Motor neuron (in vitro differentiated cells): ENCODE measurements at places on chromosomes 3 and 15.

DNA sequence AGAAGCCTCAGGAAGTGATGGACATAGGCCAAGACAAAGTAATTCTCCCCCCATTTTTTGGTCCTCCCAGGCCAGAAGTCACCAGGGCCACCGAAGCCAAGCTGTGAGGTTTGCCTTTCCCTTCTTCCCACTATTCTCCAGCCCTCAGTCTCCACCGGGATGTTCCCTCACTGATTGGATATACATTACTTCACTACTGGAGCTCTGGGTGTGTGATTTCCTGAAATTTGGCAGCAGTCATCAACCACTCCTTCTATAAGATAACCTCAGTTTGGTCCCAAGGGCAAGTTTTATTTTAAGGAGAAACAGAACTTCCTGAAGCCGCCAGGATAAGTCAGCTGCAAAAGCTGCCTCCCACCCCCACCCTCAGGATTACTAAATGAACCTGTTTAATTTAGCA lies 11.3 kb downstream of the SLCO2A1 start:
- peak; percentile 61 for ATAC-seq

DNA sequence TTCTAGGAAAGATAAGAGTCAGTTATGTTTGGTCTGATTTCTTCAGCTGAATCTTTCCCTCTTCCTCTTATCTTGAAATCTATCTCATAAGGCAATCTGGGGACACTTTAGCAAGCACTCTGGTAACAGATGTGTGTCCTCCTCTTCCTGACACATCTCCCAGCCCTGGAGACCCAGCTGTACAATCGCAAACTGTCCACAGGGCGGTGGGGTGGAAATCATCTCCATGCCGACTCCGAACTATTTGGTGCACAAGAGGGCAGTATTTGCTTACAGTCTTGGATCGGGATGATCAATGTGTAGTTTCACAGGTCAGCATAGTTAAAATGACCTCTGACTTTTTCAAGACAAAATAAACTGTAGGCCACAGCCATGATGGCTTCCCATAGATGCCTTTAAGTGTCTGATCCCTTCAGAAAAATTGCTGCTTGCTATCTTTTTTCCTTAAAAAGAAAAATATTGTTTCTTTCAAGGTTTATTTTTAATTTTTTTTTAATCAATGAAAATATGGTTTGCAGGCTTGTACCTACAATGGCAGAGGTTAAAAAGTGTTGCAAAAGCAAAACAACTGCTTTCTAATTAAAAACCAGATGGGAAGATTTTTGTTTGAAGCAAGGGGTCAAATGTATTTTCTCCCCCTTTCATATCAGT lies 17.7 kb downstream of the EEFSEC start:
- ATAC-seq = peak; percentile 96

DNA sequence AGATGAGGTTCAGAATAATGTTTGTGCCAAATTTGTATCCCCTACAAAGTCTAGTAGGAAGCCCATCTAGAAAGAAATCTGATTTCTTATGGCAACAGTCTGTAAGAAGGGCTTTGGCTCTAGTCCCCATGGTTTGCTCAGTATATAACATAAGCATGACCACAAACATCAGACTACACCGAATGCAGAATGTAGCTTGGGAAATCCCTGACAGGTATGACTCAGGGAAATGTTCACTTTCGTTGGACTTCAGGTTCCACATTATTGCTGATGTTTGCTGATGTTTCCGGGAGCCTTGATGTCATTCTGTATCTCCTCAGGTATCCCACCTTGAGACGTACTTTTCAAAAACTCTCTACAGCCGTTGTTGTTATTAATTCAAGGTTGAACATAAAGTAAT lies 304.4 kb upstream of the TGFBR2 start:
- no peak for ATAC-seq

- ATAC-seq = no peak
Observed at GRCh38 chr15:77611767-77612166, 20.9 kb downstream of the LINGO1 start.

- ATAC-seq = no peak
Observed at GRCh38 chr15:72037321-72037720, 80.6 kb downstream of the MYO9A start.
